ENCODE measurements at places on chromosomes 7 and 10.

DNA sequence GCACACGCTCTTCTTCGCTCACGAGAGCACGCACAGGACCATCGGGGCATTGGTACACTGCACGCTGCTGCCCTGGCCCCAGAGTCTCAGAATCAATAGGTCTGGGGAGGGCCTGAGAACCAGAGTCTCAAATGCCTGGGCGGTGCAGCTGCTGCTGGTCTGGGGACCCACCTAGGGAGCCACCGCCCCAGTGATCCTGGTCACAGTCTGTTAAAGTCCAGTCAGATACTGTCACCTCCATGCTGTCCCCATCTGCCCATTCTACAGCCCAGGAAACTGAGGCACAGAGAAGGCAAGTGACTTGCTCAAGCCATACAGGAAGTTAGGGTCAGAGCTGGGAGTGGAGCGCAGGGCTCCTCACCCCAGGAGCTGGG is 38.0 kb downstream of the ZCCHC24 start:
- DNase-seq = no peak

DNA sequence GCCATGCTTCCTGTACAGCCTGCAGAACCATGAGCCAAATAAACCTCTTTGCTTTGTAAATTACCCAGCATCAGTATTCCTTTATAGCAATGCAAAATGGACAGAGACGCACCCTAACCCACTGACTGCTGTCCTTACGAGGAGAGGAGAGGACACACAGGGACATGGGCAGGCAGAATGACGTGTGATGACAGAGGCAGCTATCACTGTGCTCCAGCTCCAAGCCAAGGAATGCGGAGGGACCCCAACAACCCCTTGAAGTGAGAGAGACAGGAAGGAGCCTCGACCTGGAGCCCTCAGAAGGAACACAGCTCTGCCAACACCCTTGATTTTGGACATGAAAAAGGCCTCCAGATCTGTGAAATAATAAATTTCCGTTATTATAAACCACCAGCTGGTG is 46.6 kb upstream of the EBF3 start:
- no peak for DNase-seq

- no peak for DNase-seq
These were observed 92.8 kb downstream of the ST7 start for GRCh38 chr7:117045927-117046710.

GRCh38 chr7:157498657-157499056 is 161.9 kb downstream of the DNAJB6 start:
- DNase-seq = no peak

- no peak for DNase-seq
These were observed 654.8 kb downstream of the LRMDA start for GRCh38 chr10:76086170-76086760.

DNA sequence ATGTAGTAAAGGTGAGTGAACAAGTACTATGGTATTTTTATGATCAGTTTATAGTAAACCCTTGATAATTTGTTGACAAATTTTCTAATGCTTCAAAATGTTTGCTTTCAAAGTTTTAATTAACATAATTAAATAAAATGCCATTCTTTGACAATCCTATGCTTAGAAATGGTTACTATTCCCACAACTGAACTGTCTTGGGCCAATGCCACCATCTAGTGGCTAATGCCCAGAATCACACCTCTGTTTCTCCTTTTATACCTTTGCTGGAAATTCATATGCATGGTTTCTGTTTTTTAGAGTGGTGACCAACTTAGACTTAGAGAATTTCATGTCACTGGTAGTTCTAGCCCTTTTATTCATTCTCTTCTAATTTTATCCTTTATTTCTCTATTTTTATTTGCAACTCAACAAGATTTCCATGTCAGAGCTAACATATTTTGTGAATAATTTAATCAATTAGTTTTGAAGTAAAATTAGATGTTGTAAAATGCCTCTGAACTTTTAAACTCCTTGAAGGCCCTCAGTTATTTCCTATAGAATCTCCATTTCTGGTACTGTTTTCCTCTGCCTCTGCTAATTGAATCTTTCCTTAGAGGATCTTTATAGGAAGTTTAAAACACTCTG is 31.1 kb downstream of the PCGF5 start:
- DNase-seq = peak; percentile 78

GRCh38 chr10:5665373-5666007 is 905 bp downstream of the ASB13 start:
- DNase-seq = no peak

GRCh38 chr10:89210794-89211425 is 3.8 kb upstream of the CH25H start:
- DNase-seq = no peak

GRCh38 chr7:90668992-90669391 is 72.9 kb downstream of the CDK14 start:
- no peak for DNase-seq

- no peak for DNase-seq
These were observed 17.2 kb upstream of the MYL7 start for GRCh38 chr7:44158096-44158872.

GRCh38 chr7:49803812-49804211 is 30.4 kb downstream of the VWC2 start:
- no peak for DNase-seq

GRCh38 chr10:132526676-132527075 is 10.9 kb upstream of the INPP5A start:
- no peak for DNase-seq

DNA sequence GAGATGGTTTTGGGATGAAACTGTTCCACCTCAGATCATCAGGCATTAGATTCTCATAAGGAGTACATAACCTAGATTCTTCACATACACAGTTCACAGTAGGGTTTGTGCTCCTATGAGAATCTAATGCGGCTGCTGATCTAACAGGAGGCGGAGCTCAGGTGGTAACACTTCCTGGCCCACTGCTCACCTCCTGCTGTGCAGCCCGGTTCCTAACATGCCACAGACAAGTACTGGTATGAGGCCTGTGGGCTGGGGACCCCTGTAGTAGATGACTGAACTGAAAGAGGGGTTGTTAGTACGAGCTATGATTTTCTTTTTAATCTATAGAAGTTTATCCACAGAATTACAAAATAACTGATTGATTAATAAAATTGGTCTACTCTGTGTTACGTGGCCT is 48.1 kb downstream of the DGKB start:
- no peak for DNase-seq

- DNase-seq = no peak
These were observed 222.1 kb downstream of the WDR37 start for GRCh38 chr10:1278306-1278705.

DNA sequence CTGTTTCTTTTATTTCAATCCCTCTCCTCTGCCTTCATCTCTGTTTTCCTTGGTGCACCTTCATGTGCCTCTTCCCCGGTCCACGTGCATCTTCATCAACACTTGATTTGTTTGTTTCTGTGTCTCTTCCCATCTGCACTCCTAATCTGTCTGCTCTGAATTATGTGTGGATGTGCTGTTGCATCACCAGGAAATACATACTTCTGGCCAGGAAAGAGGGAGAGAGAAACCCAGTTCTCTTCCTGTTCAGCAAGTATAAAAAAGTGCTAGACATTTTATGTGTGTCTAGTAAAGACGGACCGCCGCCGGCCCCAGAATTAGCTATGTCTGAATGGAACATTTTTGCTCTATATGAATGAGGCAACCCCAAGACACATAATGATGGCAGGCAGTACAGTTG is 93.8 kb downstream of the CALD1 start:
- DNase-seq = no peak

DNA sequence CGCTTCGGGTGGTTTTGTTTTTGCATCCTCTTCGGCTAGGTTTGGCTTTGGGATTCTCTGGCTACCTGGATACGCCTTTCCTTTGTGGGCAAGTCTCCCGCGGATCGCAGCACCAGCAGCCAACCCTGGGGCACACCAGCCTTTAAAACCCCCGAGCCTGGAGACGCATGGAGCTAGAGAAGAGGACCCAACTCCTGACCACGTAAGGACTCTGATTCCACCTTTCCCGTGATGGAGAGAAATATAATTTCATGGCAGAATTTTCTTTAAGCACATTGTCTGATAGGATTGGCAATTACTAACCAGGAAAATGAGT is 535.4 kb upstream of the GALNT17 start:
- DNase-seq = no peak

DNA sequence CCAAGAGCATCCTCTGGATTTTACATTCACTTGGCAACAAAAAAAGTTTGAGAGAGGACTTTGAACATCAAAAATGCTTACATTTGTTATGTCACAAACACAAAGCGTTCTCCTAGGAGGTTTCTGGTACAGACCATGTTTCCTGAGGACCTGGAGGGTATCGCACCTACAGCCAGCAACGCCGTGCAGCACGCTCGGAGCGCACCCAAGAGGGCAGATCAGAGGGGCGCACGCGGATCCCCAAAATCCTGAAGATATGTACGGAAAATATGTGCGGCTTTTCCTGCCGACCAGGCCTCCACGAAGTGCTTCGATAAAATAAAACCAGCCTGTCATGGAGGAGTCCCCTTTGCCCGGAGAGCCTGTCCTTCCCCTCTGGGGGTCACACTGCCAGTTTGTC is 454.9 kb downstream of the DNAJB6 start:
- DNase-seq = no peak

DNA sequence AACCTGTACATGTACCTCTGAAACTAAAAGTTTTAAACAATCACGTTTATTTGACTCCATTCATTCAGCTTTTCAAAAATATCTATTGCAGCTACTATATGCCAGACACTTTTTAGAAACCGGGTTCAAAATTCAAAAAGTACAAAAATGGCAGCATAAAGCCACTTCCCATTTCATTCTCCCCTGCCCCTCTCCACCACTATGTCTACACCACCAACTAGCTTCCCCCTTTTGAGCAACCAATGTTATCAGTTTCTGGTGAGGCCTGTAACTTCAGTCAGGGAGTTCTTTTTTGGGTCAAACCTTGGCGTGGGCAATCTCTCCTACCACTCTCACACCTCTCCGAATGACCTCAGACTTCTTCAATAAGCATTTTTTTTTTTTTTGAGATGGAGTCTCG is 11.5 kb upstream of the HHEX start:
- DNase-seq = no peak

DNA sequence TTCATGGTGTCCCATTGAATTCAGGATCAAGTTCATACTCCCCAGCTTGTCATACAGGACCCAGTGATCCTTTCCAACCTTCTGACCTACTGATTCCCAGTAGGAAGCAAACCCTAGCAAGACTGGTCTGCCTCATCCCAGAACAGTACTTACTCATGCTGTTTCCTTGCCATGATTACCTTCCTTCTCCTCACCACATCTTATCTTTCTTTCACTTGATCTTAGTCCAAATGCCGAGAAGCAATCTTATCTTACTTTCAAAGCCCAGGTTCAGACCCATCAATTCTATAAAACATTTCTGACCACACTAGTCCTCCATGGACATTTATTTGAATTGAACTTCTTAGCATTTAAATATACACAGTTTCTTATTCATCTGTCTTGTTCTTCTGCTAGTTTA is 26.6 kb upstream of the ATRNL1 start:
- no peak for DNase-seq

DNA sequence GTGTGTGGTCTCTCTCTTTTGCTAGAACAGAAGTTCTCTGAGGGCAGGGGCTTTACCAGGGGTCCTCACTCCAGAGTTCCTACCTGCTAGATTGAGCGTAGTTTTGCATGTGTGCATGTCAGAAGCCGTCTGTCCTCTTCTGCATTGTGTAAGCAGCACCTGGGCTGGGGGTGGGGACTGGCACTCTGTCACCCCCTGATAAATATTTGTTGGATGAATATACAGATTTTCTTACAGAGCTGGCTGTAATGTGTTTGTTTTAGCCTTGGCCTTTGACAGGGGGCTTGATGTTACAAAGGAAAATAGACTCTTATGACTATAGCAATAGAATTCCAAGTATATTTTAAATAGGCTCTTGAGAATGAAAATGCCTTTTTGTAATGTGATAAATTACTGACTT is 46.6 kb downstream of the WDR37 start:
- DNase-seq = no peak

DNA sequence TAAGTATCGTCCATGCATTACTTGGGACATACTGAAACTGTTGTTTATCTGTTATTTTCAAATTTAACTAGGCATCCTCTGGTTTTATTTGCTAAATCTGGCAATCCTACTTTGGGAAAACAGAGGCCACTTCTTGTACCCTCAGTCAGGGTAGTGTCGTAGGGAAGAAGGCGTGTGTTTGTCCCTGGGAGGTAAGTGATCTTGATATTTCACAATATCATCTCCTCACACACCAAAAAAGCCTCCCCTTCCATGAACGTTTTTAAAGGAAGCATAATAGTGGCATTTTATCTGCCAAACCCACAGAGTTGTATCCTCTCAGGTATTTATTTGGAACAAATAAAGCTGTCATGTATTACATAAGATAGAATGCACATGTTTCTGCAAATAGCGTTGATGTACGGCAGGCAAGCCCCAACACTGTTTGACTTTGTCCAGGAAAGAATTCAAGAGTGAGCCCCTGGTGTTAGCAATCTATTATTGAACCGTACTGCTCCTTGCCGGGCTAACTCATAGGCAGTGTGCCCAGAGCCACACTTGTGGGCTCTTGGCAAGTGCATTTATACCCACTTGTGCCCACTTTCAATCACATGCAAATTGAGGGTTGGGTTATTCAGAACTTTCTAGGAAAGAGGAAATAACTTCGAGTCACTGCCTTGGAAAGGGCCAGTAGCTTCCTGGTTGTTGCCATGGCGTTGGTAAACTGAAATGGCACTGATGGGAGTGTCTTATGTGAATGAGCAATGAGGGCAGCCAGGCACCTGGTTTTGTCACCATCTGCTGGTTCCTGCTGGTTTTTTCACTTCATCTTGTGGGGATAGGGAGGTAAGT is 266.0 kb downstream of the USP6NL start:
- DNase-seq = no peak

DNA sequence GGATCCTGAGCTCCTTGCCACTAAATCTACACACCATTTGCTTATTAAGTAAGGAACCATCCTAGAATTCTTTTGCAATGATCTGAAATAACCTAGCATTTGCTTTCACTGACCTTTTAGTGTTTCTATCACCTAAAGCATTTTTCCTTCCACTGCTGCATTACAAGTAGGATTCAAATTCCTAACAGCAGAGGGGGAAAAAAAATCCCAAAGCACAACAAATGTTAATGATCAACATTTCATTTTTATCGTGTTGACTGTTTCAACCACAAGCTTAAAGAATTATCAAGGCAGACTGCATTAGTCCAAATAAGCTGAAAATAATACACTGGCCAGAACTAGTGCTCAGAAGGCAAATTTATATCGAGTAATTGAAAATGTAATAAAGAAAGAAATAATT is 174.7 kb upstream of the TCF7L2 start:
- DNase-seq = no peak

- no peak for DNase-seq
These were observed 68.8 kb upstream of the GRB10 start for GRCh38 chr7:50851451-50851850.

DNA sequence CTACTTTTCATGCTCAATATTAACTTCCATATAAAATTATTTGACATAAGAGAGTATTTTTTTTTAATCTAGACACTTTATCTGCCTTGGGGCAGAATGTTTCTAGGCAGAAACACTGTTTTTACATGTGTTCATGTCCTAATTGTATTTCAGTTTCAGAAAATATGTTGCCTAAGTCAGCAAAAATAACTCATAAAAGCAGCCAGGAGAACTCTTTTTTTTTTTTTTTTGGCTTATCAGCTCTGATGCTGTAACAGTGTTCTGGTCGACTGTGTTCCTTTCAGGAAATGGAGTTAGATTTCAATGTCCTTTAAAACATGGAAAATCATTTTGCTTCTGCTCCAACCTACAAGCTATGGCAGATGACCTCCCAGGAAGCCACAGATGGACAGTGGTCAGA is 63.2 kb upstream of the OPALIN start:
- DNase-seq = no peak
